Osteocyte (in vitro differentiated cells): ENCODE measurements at places on chromosomes 16 and 17.

DNA sequence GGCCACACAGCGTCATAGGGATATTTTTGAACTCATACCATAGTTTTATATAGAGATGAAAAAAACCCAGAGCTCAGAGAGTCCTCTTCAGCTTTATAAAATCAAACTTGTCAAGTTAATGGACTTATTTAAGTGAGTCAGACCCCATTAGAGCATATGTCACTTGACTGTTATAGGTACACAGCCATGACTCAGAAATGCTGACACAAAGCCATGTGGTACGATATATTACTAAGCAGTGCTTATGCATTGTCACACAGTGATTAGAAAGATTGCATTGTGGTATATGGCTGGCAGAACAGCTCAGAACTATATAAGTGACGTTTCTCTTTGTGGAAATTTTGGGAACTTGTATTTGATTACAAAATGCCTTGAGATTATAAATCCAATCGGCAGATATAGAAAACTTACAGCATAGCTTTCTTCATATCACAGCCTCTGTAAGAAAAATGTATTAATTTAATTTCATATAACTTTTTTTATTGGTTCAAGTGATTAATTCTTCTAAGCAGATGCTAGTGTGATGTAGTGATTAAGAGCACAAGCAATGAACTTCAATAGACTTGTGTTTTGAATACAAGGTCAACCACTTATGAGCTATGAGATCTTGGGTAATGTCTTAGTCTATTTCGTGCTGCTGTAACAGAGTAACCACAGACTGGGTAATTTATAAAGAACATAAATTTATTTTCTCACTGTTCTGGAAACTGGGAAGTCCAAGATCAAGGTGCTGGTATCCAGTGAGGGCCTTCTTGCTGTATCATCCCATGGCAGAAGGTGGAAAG, 25.8 kb upstream of the GINS3 start:
- H3K36me3 ChIP-seq = no peaks in the 10 kb centered on the region
- no peak for DNase-seq
- H3K27ac ChIP-seq = no peak overlapping the region
- peaks cover 29% of the 10 kb centered on the region for H3K27me3 ChIP-seq
- no peak overlapping the region for H3K4me3 ChIP-seq
- no peaks in the 10 kb centered on the region for H3K4me1 ChIP-seq

DNA sequence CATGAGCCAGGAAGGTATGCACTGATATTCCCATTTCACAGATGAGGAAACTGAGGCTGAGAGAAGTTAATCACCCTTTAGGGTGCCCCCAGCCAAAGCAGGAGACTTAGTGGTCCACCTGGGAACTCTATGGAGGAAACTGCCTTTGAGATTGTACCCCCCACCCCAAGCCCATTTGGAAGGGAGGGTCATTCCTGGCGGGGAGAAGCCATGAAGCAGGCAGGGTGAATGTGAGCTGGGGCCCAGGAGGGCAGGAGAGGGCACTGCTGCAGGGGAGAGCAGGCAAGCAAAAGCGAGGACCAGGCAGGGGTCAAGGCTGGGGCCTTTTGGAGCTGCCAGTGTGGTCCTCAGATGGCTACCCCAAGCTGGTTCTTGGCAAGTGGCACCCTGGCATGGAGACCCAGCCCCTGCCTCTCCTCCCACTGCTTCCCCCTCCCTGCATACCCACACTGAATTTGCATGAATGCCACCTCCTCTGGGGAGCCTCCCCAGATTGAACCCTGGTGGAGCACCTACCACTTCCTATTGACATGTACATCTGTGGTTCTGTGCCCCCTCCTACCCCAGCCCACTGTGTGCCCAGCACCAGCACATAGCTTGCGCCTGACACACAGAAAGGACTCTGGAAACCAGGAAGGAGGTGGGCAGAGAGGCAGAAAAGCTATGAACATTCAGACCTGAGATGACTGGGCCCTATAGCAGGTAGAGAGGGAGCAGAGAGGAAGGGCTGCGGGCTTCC, 965 bp upstream of the TMC6 start:
- H3K27me3 ChIP-seq = no peaks in the 10 kb centered on the region
- no peaks in the 10 kb centered on the region for H3K36me3 ChIP-seq
- DNase-seq = no peak
- peaks cover 35% of the 10 kb centered on the region for H3K4me1 ChIP-seq
- peak overlapping the region; percentile 47 for H3K27ac ChIP-seq

- peaks cover 66% of the 10 kb centered on the region for H3K27me3 ChIP-seq
- no peaks in the 10 kb centered on the region for H3K36me3 ChIP-seq
- no peaks in the 10 kb centered on the region for H3K4me1 ChIP-seq
Measured at GRCh38 chr16:86344586-86344871, 165.8 kb upstream of the FOXF1 start.

DNA sequence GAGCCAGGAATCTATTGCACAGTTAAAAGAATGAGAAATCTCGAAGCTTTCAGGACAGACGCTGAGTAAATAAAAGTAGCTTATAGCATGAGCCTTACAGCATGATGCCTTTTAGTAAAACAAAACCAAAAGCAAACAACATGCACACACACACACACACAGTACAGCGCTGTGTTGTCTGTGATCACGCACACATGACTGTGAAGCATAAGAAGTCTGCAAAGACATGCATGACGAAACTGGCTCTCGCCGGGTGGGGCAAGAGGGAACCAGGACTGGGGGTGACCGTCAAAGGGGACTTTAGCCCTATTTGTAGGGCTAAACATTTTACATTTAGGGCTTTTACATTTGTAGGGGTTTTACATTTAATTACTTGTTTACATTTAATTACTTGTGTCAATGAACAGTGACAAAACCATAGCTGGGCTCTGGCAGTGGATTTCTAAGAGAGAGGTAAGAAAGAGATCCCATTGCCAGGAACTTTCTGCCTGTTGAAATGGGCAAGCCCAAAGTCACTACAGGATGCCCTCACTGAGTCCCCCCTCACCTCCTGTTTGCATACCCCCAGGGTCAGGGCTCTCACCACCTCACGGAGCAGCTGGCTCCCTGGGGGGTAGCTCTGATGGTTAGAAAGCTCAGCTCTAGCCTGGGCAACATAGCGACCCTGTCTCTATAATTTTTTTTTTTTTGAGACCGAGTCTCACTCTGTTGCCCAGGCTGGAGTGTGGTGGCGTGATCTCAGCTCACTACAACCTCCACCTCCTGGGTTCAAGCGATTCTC, 2.0 kb upstream of the TNFRSF13B start:
- H3K36me3 ChIP-seq = no peaks in the 10 kb centered on the region
- peaks cover 33% of the 10 kb centered on the region for H3K27me3 ChIP-seq
- H3K27ac ChIP-seq = no peak overlapping the region
- H3K4me3 ChIP-seq = no peak overlapping the region
- peak; percentile 63 for DNase-seq

DNA sequence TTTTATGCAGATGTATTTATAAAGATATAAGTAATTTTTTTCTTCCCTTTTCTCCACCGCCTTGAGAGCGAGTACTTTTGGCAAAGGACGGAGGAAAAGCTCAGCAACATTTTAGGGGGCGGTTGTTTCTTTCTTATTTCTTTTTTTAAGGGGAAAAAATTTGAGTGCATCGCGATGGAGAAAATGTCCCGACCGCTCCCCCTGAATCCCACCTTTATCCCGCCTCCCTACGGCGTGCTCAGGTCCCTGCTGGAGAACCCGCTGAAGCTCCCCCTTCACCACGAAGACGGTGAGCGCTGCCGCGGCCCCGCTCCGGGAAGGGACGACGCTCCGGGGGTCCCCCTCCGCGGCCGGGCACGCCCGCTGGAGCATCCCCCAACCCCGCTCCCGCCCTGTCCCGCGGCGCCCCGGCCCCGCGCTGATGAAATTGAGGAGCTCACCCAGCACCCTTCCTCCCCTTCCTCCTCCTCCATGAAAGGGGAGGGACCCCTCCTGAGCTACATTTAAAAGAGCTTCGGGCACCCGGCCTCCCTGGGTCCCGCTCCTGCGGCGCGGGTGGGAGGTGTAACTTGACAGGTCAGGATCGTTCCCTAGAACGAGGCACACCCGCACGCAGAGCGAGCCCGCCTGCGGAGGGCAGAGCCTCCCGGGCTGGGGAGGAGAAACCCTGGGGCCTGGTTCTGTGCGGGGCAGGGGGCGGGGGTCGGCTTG, 706 bp downstream of the HLF start:
- peaks cover 2% of the 10 kb centered on the region for H3K36me3 ChIP-seq
- DNase-seq = no peak
- H3K27me3 ChIP-seq = peaks cover 85% of the 10 kb centered on the region
- H3K4me3 ChIP-seq = peak overlapping the region; percentile 63
- peaks cover 9% of the 10 kb centered on the region for H3K4me1 ChIP-seq

DNA sequence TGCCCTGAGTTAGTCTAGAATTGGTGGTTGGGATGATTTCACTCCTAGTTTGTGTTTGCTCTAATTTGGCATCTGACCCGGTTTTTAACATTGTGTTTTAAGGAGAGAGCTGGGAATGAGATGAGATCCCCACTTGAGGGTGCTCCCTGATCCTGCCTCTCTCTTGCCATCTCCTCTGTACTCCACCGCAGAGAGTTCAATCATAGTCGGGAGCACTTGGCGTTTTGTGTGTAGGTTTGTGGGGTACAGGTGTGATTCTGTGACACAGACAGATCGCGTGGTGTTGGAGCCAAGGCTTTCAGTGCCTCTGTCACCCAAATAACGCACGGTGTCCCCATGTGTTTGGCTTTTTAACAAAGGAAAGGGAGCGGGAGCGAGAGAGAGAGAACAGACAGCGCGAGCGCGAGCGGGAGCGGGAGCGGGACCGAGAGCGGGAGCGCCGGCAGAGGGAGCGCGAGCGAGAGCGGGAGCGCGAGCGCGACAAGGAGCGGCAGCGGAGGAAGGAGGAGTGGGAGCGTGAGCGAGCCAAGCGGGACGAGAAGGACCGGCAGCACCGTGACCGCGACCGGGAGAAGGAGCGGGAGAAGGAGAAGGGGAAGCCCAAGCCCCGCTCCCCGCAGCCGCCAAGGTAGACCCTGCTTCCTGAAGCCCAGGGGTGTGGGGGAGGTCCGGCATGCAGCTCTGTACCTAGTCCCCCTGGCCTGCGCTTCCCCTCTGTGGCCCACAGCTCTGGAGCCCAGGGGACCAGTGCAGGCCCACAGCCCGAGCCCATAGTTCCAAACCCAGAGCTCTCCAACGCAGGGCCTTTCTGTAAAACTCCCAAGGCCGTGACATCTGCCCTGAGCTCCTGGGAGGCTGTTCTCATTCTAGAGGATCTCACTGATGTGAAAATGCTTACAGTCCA, 27.2 kb upstream of the IL17C start:
- H3K4me3 ChIP-seq = no peak overlapping the region
- no peaks in the 10 kb centered on the region for H3K27me3 ChIP-seq
- DNase-seq = no peak
- peaks cover 3% of the 10 kb centered on the region for H3K4me1 ChIP-seq
- peaks cover 24% of the 10 kb centered on the region for H3K36me3 ChIP-seq

- H3K4me1 ChIP-seq = peaks cover 74% of the 10 kb centered on the region
- no peaks in the 10 kb centered on the region for H3K27me3 ChIP-seq
- H3K27ac ChIP-seq = peak overlapping the region; percentile 60
- H3K36me3 ChIP-seq = no peaks in the 10 kb centered on the region
- H3K4me3 ChIP-seq = no peak overlapping the region
- DNase-seq = no peak
Measured at GRCh38 chr17:27533874-27534815, 77.9 kb downstream of the KSR1 start.

DNA sequence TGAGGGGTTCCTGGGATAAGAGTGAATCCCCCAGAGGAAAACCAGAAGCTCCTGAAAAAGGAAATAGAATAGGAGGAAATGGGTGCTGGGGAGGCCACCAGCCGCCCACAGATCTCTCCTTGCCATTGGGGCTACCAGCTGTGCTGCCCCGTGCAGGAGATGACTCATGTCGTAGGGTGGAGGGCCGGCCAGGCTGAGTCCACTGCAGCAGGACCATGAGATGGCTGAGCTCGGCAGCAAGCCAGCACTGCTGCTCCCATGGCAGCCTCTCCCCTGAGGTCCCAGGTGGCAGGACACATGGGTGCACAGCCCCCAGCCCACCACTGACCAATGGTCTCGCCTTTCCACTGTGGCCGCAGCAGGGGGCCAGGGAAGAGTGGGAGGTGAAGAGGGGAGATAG, 95.5 kb downstream of the GNAO1 start:
- H3K27ac ChIP-seq = no peak overlapping the region
- no peaks in the 10 kb centered on the region for H3K36me3 ChIP-seq
- H3K4me3 ChIP-seq = no peak overlapping the region
- DNase-seq = no peak

DNA sequence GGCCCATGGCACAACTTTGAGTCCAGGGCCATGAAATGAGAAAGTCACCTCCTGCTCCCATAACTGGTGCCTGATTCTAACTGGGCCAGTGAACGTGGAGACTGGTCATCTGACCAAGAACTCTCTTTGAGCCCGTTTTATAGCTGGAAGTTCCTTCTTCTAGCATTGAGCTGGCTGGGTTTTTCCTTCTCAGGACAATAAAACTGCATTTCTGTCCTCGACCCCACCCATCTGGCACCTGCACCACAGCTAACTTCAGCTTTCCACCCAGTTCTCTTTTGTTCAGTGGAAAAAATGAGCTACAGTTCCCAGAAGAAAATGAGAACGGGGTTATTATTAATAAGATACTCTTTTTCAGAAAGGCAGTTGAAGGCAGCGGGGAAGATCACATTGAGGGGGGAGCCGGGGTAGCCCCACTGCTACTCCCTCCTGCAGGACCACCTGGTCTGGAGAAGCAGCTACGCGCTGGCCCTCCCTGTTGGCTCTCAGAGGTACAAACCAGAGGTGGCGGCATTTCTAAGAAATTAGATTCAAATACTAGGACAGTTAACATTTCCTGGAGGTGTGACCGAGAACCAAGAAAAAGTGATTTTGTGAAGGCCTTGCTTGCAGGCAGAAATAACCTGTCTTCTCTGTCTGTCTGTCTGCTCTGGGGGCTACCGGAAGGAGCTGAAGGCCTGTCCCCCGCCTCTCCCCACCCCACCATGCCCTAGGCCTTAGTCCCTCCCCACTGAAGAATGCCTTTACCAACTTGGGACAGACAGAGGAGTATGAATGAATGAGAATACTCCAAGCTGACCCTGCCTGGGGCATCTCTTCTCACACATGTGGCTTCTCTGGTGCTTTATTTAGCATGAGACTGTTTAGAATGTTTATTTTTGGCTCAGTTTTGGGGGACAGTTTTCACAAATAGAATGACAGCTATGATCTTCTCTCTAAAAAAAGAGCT, 123.9 kb downstream of the XYLT1 start:
- H3K4me3 ChIP-seq = no peak overlapping the region
- DNase-seq = no peak
- H3K27me3 ChIP-seq = no peaks in the 10 kb centered on the region
- no peak overlapping the region for H3K27ac ChIP-seq
- peaks cover 3% of the 10 kb centered on the region for H3K4me1 ChIP-seq

GRCh38 chr17:80499961-80500665, 23.7 kb upstream of the NPTX1 start:
- DNase-seq = no peak
- H3K4me3 ChIP-seq = no peak overlapping the region
- H3K27me3 ChIP-seq = peaks cover 15% of the 10 kb centered on the region
- no peak overlapping the region for H3K27ac ChIP-seq
- peaks cover 16% of the 10 kb centered on the region for H3K4me1 ChIP-seq

DNA sequence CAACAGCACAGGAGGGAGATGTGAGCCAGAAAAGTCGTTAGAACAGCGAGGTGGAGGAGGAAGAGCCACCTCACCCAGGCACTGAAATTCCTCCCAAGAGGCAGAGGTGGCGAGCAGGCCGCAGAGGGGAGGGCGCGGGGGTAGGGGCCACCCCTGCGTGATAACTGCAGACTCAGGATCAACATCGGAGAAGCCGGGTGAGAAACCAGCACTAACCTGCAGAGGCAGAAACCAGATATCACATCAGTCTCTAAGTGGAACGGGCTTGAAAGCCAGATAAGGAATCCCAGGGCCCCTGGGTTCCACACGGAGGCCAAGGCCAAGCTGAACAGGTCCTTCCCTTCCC, 39.4 kb upstream of the ZC3H18 start:
- H3K27ac ChIP-seq = no peak overlapping the region
- DNase-seq = no peak
- H3K4me3 ChIP-seq = no peak overlapping the region
- H3K36me3 ChIP-seq = no peaks in the 10 kb centered on the region

- no peak overlapping the region for H3K4me3 ChIP-seq
- no peaks in the 10 kb centered on the region for H3K27me3 ChIP-seq
- DNase-seq = no peak
- peak overlapping the region; percentile 27 for H3K27ac ChIP-seq
Measured at GRCh38 chr17:17815062-17815406, 21.8 kb downstream of the SREBF1 start.
